Urinary bladder (tissue), 4 donors: ENCODE measurements at places on chromosomes 6 and 20. TPM values are rescaled to one million over a fixed set of nuclear protein-coding genes. Genes with fewer than 3 reads are reported as not detected.

- no peak for DNase-seq
Measured at GRCh38 chr6:31576897-31577578, 1.7 kb downstream of the TNF start.

GRCh38 chr6:93057584-93057983 is 361.8 kb downstream of the EPHA7 start:
- DNase-seq = no peak

Gene TAP1
- total RNA-seq = 16.7 TPM

DNA sequence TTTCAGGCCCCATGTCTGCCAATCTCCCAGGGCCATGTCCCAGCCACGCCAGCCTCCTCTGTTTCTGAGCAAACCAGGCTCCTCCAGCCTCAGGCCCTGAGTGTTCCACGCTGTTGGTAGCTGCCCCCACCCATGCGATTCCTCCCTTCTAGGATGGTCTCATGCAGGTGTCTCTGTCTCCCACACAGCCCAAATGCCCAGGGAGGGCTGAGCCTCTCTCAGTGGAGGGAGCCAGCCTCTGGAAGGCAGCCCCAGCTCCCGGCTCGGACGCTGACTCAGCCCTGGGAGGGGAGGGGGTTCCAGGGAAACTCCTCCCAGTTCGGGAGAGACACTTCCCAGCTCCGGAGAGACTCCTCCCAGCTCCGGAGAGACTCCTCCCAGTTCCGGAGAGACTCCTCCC is 122.9 kb upstream of the AFDN start:
- no peak for DNase-seq

DNA sequence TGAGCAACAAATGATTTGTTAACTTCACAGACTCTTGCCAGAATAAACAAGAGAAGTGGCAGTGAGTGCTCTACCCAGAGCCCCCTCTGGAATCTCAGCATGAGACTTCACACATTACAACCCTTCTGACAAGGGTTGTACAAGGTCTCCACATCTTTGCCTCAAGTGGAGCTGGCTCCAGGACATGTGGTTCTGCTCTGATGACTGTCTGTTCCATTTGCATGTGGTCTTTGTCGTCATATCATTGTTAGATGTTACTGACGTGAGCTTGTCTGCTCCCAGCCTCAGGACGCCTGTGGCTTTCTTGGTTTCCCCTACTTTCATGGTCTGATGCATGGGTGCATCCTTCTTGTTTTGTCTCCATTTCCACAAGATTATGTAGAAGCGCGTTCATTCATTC is 115.0 kb downstream of the SLC24A3 start:
- DNase-seq = no peak
